Activated CD4-positive, alpha-beta T cell treated with anti-CD3 and anti-CD28 coated beads for 1 hour (primary cell): ENCODE measurements at places on chromosomes 5 and 9.

- no peak for DNase-seq
These were observed 517.7 kb upstream of the WWC1 start for GRCh38 chr5:167773668-167774301.

GRCh38 chr9:3887221-3887653 lies 361.4 kb upstream of the RFX3 start:
- no peak for DNase-seq

DNA sequence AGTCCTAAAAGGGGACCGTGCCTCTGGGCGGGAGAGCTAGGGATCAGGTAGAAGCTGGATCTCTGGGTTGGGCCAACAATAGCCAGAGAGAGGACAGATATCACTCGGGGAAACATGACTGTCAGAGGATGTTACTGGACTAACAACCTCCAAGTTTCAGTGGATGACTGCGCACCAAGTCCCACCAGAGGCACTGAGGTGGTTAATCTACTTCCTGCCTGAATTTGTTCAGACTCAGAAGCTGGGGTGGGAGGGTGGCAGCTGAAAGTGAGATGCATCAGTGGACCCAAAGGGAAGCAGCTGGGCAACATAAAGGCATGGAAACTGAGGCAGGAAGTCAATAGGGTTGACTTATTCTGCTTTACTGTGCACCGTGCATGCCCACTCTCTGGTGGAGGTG lies 130.1 kb upstream of the SLC44A1 start:
- DNase-seq, result no peak

DNA sequence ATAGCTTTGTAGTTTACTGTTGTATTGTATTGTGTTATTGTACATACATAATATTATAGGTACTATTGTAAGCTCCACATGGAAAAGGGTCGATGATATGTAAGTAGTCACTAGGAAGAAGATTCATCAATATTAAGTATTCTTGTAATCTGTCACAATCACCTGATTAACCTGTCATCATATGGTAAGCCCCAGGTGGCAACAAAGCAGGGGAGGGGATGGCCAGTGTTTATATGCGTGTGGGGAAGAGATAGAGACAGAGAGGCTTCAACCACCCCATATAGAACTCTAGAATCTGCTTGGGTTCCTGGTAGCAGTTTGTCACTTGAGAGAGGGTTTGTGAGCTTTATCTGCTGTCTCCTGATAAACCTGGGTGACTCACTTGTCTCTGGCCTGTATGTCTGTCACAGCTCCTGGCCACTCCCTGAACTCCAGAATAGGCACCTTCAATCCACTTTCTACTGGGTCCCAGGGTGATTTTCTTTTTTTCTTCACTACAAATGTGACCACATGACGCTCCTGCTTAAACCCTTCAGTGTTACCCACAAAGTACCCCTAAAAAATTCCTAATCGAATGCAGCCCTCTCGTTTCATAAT lies 48.9 kb upstream of the CPEB4 start:
- no peak for DNase-seq

- no peak for DNase-seq
These were observed 93.1 kb downstream of the MED27 start for GRCh38 chr9:131986576-131986975.

DNA sequence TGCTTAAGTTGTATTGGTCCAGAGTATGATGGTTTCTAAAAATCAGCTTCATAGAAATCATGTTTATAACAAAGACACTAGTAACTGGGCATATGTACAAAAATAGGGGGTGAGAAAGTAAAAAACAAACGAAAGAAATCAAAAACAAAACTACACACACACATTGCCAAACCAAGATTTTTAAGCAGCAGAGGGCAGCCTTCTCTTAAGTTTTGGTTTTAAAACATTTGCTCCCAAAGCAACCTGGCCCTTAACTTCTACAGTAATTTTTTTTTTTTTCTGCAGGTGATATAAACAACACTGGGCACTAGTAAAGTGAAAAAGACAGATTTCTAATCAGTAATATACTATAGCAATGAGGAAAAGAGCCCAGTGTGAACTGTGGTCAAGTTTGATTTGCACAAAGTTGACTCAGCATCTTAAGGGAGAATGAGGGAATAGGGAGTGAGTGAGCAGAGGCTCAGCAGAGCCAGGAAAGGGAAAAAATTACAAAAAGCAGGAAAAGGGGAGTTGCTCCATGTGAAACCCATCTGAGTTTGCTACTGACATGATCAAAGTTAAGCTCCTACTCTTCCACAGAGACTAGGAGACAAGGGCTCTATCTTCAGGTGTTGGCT lies 13.4 kb upstream of the GAPT start:
- no peak for DNase-seq

GRCh38 chr9:126933334-126933980 lies 18.9 kb downstream of the RALGPS1 start:
- no peak for DNase-seq

GRCh38 chr5:32031089-32031488 lies 143.0 kb downstream of the GOLPH3 start:
- no peak for DNase-seq
